Muscle of leg (tissue), 16 donors: ENCODE measurements at places on chromosomes 4 and X. TPM values are rescaled to one million over a fixed set of nuclear protein-coding genes. Genes with fewer than 3 reads are reported as not detected.

Gene IL2
- not detected for total RNA-seq

DNA sequence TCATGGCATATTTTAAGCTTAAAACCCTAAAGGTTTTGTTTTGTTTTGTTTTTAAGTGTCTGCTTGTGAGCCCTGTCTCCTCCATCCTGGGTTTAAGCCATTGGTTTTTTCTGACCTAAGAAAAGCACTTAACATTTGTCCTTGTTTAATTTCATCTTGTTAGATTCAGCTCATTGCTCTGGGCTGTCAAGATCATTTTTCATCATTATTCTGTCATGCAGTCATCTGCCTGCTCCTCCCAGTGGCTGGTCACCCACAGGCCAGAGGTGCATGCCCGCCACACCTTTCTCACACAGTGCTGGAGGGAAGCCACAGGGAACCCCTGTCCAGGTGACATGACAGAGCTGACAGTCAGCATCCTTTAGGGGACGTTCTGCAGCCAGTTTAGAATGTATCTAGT, 11.7 kb upstream of the REELD1 start:
- DNase-seq, result no peak

DNA sequence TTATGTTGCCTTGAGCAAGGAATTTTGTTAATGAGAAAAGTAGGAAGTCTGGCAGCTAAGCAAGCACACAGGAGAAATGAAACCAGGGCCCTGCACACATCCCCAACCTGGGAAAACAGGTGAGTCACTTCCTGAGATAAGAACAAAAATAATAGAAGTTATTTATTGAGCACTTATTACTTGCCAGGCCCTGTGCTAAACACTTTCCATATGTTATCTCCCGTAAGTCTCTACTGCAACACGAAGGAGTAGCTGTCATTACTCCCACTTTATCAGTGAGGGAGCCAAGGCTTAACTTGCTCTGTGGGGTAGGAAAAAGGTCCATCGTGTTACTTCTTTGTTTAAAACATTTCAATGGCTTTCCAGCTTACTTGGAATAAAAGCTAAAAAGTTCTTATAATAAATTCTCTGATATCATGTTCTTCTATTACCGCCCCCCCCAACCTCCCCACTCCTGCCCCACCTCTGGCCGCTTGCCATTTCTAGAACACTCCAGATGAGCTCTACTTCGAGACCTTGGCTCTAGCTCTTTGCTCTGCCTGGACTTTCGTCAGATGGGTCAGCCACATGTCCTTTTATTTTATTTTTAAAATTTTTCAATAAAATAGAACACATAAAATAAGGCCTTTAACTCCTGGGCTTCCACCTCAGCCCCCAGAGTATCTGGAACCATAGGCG, 36.3 kb upstream of the PLAC8 start:
- no peak for DNase-seq

DNA sequence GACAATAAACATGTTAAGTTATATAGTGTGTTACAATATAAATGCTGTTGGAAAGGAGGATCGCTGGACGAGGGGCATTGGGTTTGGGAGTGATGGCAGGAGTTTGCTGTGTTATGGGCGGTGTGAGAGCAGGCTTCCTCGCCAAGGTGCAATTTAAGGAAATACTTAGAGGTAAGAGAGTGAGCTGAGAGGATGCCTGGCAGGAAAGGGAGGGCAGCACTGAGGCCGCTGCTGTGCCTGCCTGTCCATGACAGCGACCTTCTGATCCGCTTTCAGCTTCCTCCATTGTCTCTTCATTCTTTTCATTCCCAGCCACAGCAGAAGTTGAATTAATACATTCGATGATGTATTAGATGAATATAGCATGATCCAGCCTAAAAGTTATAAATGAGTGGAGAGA, 41.2 kb upstream of the TBC1D14 start:
- DNase-seq, result no peak

Gene ARSJ
- total RNA-seq, result 4.3 TPM

DNA sequence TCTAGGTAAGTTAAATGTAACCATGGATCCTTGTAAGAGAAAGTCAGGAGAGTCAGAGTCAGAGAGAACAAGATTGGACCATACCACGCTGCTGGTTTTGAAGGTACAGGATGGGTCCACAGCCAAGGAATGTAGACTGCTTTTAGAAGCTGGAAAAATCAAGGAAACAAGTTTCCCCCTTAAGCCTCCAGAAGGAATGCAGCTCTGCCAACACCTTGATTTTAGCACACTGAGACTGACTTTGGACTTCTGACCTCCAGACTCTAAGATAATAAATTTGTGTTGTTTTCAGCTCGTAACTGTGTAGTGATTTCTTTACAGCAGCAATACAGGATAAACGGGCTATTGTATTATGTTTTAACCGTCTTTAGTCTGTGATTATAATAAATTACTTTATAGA, 108.0 kb upstream of the USP38 start:
- no peak for DNase-seq

Gene SPIN3
- total RNA-seq, result 10.4 TPM

- no peak for DNase-seq
These were observed 15.1 kb downstream of the AFAP1 start for GRCh38 chr4:7924570-7924969.

- DNase-seq, result no peak
These were observed 20.4 kb upstream of the FHL1 start for GRCh38 chrX:136126872-136127406.

DNA sequence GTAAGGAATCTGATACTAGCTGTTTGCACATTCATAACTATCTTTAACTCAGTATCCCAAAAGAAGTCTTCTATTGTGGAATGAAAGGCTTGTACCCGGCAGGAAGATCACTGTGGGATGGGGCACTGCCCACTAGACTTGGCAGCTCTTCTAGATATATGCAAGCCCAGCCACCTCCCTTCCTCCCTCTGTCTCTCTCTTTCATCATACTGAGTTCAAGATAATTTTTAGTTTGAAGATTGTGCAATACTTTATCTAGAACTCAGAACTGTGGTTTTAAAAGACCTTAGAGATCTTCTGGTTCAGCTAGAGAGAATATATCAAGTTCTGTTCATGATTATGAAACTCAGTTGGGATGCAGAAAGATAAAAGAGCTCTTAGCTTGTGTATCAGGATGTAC, 22.5 kb upstream of the GPR34 start:
- DNase-seq, result no peak
